ENCODE measurements at places on chromosomes 3 and 15.

DNA sequence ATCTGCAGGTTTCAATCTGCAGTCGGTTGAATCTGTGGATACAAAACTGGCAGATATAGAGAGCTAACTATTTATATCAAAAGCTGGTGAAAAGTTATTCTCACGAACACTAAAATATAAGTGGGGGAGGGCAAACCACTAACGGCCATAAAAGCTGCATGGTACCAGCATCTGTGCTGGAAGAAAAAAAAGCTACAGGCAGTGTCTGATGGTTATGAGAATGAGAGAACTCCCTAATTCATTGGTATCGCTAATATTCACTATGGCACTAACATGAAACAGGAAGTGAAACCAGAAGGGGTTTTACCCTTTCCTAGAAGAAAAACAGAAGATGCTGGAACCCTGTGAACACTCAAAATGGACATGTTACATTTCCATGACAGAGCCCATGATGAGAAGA lies 15.9 kb downstream of the CEP70 start:
- no peak for DNase-seq

GRCh38 chr3:157312376-157312745 lies 124.3 kb upstream of the PTX3 start:
- DNase-seq = no peak

DNA sequence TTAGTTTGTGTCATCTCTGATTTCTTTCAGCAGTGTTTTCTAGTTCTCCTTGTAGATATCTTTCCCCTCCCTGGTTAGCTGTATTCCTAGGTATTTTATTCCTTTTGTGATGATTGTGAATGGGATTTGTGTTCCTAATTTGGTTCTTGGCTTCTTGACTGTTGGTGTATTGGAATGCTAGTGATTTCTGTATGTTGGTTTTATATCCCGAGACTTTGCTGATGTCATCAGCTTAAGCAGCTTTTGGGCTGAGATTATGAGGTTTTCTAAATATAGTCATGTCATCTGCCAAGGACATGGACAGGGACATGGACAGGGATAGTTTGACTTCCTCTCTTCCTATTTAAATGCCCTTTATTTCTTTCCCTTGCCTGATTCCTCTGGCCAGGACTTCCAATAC lies 35.8 kb downstream of the MYO9A start:
- DNase-seq = no peak

- peak; percentile 41 for DNase-seq
These were observed 1.5 kb upstream of the MAPKBP1 start for GRCh38 chr15:41772720-41773331.

GRCh38 chr15:47383801-47384200 lies 333.5 kb upstream of the SEMA6D start:
- DNase-seq = no peak

GRCh38 chr3:105613120-105613519 lies 246.4 kb downstream of the ALCAM start:
- DNase-seq = no peak

- DNase-seq = no peak
These were observed 203.7 kb upstream of the ZNF385D start for GRCh38 chr3:21954709-21955108.

GRCh38 chr3:165196577-165197480 lies 645 bp upstream of the SLITRK3 start:
- no peak for DNase-seq

GRCh38 chr3:137944593-137944992 lies 65.4 kb upstream of the CLDN18 start:
- DNase-seq = no peak

DNA sequence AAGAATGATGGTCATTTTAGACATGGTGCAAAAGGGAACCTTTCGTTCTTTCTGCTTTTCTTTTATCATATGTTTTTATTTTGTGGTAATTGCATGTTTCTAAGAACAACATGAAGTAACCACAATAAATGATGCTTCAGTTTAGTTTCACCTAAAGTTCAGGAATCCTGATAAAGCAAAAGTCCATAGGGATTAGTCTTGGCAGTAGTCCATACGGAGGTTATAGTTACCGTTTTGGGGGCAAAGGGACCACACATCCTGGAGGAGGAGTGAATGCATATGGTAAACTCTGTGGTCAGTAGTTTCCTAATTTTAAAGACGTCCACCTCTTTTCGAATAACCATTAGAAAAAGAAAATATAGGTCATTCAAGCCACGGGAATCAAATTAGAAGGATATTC lies 141.5 kb downstream of the MCTP2 start:
- DNase-seq = no peak

DNA sequence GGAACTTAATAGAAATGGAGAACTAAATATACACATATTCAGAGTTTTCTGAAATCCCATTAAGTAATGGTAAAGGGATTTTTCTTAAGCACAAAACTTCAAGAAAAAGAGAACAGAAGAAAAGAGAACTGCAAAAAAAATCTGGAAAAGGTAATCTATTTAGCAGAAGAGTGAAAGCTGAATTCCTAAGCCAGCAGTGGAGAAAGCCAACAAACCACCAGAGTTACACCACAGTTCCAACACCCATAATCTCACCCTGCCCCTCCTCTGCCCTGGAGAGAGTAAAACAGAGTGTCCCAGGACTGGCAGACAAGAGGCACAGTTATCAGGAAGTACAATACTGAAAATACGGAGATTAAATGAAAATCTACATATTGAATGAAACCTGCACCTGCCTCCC lies 29.4 kb downstream of the TP53BP1 start:
- no peak for DNase-seq

DNA sequence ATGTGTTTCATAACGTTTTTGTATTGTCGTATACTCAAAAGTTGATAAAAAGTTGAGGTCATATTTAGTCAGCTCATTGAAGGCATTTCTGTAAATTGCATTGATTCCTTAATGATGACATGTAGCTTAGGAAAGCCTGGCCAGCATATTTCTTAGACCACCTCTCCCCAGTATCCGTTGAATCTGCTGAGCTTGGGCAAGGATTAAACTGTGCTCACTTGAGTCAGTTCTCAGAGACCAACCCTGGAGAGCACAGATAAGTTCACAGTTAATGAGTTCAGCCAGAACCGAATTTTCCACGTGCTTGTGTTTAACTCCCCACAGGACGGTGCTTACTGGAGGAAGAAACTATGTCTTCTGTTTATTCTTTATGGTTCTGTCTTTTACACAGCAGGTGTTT lies 132.7 kb downstream of the SLC25A26 start:
- no peak for DNase-seq

GRCh38 chr3:55446850-55447249 lies 40.3 kb downstream of the WNT5A start:
- DNase-seq = no peak

DNA sequence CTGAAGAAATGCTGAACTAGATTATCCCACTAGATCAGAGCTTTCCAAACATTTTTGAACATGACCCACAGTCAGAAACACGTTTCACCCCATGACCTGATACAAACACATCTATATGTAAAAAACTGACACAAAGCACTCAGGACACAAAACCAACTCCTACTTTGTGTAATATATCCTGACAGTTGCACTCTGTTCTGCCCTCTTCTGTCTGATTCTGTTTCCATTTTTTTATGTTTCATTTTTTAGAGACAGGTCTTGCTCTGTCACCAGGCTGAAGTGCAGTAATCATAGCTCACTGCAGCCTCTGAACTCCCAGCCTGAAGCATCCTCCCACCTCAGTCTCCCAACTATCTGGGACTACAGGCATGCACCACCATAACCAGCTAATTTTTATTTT lies 15.8 kb upstream of the RFTN1 start:
- no peak for DNase-seq

- no peak for DNase-seq
These were observed 347.3 kb downstream of the ZBTB20 start for GRCh38 chr3:114799816-114800215.

DNA sequence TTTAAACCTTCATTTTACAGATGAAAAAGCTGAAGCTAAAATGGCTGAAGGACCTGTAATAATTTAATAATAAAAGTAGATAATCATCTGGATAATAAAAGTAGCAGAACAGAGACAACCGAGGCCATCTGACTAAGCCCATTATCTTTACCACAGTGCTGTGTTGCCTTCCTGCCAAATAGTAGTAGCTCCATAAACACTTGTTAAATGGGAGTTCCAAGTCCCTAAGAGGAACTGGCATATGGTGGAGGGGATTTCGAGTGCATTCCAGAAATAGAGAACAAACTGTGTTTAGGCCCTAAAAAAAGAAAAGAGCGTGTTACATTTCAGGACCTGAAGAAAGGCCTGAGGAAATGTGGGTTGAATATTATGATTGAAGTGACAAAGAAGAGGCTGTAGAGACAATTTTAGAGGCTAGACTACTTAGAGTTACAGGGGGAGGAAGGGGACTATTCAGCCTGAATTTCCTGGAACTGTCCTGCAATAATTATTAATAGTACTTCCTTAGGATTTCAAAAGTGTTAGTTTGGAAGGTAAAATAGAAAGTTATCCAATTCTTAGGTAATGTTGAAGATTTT lies 424.3 kb downstream of the ROBO2 start:
- no peak for DNase-seq

DNA sequence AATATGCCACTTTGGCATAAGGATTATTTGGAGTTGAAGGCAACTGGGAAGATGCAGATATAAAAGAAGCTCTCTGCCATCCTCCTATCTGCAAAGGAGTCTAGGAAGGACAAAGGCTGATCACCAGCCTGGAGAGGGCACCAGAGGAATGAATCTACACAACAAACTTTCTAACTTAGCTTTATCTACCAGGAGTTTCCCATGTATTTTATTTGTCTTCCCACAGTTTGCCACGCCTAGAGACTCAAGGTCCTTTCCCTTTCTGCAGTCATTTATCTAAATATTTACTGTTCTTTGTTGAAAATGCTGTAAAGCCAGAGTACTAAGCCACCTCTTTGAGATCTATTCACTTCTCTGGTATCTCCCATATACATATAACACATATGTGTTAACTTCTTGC lies 32.2 kb downstream of the GPR176 start:
- no peak for DNase-seq

DNA sequence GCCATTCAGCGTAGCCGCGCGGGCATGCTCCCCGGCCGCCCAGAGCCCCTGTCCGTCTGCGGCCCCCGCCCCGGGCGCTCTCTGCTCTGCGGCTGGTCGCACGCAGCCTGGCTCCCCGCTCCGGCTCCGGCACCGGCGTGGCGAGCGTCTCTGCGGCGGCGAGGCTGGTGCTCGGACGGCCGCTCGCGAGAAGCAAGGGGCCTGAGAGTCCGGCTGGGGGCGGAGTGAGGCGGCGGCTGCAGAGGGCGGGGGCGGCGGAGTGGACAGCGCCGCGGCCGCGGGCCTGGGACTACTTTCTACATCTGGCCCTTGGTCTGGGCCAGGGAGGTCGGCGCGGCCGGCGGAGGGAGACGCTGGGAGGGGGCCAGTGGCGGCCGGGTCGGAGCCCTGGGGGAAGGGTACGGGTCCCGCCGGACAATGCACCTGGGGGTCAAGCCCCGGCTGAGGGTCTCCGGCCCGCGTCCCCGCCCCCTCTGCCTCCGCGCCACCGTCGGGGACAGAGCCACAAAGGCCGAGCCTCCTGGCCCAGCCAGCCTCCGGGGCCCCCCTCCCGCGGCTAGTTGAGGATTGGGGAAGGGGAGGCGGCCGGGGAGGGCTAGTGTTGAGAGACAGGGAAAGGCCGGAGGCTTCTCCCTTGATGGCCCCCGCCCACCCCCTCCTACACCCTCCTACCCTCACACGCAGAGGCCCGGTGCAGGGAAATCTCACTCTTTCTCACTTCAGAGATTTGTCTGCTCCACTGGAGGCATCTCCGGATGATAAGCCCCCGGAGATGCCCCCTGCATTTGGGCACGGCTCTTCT lies at the start of gene PRTG:
PRTG (minus strand) TSS at position 226 of the 802 bp plus-strand sequence; CDS start at position 5, 221 bp downstream.
- no peak for DNase-seq

GRCh38 chr15:99441444-99441800 lies 124.4 kb upstream of the MEF2A start:
- no peak for DNase-seq

DNA sequence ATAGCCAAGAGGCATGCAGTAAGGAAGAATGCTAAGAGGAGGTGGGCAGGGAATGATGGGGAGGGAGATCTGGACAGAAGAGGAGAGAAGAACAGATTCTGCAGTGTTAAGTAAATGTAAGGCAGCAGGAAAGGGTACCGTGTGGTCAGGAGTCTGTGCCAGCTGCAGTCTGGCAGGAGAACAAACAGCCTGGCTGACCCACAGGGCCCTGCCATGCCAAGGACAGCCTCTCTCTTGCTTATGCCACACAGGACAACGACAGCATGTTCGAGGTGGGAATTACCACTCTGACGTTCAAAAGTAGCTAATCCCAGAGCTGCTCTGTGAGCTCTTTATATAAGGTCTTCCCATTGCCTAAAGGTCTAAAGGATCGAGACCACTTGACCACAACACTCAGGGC lies 31.3 kb downstream of the DAPK2 start:
- no peak for DNase-seq

- peak; percentile 47 for DNase-seq
These were observed 15.9 kb downstream of the RPLP1 start for GRCh38 chr15:69468241-69469121.

GRCh38 chr3:48716508-48716981 lies 476 bp downstream of the IP6K2 start:
- DNase-seq = no peak

DNA sequence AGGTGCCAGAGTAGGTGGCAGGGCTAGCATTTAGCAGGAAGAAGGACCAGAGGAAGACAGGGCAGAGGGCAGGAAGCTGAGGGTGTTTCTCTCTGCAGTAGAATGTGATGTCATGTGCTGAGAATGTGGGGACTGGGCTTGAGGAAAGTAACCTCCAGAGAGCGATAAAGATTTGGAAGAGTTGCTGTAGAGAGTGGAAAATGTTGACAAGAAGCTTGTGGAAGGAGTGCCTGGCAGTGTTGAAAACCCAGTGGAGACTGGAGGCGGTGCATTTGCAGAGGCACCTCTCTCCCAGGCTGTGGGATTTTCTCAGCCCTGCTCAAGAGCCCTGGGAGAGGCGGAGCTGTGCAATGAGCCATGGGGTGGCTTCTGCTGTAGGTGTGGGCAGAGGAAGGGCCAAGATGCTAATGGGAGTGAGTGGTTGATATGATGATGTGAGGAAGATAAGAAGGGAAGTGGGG lies 54.8 kb downstream of the MESD start:
- DNase-seq = no peak

DNA sequence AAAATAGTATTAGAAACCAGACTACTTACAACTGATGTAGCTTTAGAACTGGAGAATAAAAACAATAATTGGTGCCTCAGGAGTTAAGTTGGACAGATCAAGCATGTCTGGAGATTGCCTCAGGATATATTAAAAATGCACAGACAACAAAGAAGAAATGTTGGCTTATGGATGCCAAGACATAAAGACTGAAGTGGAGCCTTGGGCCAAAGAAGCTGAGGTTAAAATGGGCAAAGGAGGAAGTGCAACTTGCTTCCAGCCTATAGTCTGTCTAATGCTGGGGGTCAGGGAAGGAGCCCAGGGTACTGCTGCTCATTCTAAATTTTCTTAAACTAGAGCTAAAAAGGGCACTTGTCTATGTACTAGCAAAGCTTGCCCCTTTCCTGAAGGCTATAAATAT lies 77.5 kb downstream of the ESYT3 start:
- DNase-seq = no peak

- DNase-seq = no peak
These were observed 57.0 kb upstream of the MCTP2 start for GRCh38 chr15:94174399-94174802.

DNA sequence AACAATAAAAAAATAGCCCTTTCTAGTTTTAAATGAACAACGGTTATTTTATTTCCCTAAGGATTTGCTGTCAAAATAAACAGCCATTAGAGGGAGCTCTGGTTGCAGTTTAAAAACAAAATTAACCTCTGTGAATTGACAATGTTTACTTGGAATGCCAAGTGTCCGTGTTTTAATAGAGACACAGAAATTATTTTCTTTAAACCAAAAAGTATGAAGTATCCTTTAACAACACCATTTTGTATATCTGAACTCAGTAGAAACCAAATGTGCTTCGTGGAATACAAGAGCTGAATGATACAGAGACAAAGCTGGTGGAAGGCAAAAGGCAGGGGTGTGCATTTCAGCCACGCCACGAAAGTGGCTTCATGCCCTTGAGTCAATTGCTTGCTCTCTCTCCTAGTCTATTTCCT lies 74.4 kb downstream of the MOBP start:
- no peak for DNase-seq
